ENCODE measurements at places on chromosomes 2 and 18.

DNA sequence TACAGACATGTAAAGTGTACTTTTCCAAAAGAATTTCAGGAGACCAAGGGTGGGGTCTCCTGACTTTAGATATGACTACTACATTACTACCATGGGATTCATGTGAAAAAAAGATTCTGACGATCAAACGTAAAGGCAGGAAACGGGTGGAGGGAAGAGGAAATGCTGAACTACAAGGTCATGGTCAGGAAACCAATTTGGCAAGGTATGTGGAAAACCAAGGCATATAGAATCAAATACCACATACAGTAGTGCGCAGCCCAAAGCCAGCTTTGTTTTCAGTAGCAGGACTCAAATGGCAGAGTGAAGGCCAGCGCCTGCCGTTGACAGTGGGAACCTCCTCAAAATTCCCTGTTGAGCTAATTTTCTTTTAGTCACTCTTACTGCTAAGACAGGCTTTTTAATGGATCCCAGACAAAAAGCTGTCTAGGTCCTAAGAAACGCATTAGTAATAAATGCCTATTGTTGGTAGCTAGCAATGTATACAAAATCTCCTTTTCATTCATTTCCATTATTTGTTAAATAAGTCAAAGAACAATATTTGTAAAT lies 57.6 kb upstream of the SERTAD2 start:
- DNase-seq = no peak

- no peak for DNase-seq
Measured at GRCh38 chr2:168343586-168343985, 96.2 kb upstream of the STK39 start.

DNA sequence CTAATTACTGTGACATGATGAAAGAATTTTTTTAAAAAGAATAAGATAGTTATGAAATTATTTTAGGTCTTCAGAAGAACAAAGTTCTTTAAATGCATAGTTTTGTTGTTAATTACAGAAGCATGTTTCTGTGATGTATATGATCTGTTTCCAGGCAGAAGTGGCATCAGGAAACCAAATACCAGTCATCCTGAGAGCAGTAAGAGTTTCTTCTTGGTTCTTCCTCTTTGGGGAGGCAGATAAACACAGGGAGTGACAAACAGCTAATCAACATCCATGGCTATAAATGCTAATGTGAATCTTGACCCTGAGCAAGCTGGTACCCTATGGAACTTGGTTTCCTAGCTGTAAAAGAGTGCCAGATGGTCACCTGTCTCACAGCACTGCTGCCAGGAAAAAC lies 29.2 kb downstream of the WIPF1 start:
- DNase-seq = no peak

- DNase-seq = no peak
Measured at GRCh38 chr2:233837694-233838229, 16.6 kb downstream of the HJURP start.

- no peak for DNase-seq
Measured at GRCh38 chr2:26442707-26443106, 35.2 kb downstream of the OTOF start.

DNA sequence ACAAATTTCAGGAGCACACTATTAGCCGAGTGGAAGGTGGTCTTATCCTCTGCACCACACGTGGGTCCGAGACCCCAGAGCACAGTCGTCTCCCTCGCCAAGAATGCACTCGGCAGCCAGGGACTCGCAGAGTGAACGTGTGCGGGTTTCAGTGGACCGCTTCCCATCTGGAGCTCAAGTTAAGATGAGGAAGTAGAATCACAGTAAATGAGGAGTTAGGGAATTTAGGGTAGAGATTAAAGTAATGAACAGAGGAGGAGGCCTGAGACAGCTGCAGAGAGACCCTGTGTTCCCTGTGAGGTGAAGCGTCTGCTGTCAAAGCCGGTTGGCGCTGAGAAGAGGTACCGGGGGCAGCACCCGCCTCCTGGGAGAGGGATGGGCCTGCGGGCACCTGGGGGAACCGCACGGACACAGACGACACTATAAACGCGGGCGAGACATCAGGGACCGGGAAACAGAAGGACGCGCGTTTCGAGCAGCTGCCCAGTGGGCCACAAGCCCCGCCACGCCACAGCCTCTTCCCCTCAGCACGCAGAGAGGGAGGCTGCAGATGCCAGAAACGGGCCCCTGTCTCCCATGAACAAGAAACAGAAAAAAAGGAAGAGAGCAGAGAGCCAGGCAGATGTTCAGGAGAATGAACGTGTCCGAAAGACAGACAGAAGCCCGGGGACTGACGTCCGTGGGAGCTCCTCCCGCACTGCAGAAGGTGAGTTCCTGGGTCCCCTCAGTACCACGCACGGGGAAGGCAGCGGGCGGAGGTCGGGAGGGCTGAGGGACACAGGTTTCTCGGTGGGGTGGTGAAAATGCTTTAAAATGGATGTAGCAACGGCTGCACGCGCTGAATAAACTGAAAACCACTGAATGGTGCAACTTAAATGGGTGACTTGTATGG lies 5.4 kb upstream of the KCNG2 start:
- DNase-seq = no peak

- no peak for DNase-seq
Measured at GRCh38 chr18:23902396-23902795, 112.2 kb upstream of the TTC39C start.

DNA sequence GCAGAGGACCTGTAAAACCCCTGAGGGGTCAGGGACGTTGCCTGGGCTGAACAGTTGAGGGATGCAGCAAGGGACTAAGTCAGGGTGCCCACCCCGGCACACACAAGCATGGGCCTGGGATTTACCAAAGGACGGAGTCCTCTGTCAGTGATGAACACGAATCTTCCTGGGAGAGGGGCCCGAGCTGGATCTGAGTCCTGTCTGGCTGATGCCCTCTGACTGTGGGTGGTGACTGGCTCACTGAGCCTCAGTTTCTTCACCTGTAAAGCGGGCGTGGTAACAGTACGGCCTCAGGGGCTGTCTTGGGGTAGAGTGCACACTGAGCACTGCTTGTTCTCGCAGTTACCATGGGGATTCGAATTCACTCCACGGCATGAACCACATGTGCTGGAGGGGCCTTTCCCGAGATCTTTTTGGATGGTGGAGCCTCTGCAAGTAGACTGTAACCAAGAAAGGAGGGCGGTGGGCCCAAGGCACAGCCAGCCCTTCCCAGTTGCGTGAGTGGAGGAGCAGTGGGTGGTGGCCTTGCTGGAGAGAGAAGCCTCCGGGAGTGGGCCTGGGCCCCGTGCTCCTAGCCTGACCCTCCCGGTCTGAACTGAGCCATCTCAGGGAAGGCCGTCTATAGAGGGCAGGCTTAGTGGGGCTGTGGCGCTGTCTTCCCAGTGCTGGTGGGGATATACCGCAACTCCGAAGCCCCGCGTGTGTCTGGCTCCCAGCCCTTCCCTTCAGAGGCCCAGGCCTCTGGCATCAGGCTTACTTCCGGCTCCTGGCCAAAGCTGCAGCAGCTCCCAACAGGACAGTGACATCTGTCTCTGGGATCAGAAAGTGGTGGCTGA lies 130.8 kb upstream of the HS6ST1 start:
- DNase-seq = no peak

- no peak for DNase-seq
Measured at GRCh38 chr2:2164326-2164917, 166.7 kb downstream of the MYT1L start.

DNA sequence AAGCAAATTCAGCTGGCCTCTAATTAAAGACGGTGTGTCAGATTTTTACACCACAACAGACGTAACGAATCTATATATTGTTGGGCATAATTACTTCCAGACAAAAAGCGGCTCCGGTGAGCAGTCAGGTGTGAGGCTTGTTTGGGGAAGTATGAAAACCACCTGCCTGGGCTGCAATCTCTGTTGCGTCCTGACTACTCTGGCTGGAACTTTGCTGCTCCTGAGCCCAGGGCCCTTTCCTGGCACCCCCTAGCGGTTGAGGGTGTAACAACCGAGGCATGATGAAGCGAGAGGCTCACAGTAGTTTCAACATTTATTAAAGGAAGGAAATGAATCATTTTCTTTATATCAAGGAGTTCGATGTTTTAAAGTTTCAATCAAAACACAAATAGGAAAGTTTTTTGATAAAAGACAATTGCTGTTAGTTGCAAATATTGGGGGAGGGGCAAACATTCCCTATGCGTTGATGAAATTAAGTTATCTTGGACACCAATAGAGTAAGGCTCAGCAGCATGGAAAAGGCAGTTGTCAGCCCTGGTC lies 10.6 kb upstream of the ITGB6 start:
- peak; percentile 68 for DNase-seq

DNA sequence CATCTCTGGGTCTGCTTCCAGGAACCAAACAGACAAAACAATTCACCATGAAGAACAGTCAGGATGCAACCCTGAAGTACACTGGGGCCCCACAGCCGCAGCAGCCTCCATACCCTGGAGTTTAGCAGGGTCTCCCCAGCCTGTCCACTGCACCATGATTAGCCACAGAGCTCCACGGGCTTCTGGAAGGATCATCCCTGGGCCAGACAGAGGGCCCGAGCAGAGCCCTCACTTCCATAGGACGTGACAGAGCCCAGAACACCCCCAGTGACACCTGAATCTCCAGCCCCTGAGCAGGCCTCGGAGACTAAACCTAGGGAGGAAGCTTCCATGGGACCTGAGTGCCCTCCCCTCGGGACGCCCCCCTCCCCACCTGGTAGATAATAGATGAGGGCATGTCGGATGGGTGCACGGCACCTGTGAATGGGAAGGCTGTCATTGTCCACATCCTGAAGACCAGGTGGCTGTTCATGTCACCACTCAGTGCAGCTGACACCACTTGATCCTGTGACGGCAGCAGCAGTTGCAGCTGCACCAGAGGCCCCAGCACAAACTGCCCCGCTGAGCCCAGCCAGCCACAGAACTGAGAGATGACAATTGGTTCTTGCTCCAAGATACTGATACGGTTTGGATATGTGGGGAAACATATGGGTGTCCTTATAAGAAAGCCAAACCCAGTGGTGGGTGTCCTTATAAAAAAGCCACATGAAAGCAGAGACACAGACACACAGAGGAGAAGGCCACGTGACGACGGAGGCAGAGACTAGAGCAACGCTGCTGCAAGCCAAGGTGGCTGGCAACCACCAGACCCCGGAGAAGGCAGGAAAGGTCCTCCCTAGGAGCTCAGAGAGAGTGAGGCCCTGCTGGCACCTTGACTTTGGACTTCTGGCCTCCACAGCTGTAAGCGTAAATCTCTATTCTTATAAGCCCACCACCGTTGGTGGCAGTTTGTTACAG lies 23.2 kb downstream of the KIF1A start:
- no peak for DNase-seq

DNA sequence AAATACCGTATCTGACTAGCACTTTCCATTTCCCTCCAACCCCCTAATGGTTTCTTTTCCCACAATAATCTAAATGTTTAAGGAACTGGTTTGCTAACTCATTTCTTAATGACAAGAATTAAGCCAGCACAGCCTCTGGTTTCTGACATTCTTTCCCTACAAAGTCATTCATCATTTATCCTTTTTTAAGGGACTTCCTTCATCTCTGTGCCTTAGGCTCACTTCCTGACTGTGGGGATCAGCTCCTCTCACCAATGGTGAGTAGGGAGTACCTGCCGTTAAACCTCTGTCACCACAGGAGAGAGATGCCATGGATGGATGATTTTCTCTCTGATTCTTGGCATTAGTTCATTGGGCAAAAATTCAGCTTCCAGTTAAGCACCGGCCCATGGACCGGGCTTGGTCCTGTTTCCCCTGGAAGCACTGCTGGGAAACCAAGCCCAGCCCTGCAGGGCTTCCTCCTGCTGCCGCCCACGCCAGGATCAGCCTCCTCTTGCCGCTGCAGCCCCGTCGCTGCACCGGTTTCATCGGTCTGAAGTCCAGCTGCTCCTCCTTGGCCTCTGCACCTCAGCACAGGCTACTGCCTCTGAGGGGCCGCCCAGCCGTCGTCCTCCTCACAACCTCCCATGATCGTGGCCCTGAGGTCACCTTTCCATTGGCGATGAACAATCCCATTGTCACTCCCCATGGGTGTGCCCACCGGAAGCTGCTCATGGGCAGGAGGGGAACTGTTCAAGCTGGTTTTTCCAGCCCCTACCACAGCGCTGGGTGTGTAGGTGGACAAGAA lies 64.0 kb upstream of the ZNF516 start:
- DNase-seq = no peak

DNA sequence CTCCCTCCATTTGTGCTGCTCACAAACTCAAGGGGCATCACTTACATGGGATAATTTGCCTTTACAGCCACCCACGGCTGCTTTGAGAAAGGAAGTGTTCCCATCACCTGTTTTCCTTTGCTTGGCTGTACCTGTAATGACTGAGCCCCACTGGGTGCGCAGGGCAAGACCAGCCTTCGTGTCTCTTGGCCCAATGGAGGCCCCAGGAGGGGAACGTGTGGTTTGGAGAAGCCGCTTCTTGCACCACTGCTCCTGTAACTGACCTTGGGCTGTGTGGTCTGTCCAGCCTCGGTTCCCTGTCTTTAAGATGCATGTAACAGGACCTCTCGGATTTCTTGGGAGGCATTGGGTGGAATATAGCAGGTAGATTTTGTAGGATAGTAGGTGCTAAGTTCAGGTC lies 41.1 kb downstream of the LDLRAD4 start:
- no peak for DNase-seq

GRCh38 chr2:26640331-26640745 lies 828 bp downstream of the CIB4 start:
- DNase-seq = no peak

DNA sequence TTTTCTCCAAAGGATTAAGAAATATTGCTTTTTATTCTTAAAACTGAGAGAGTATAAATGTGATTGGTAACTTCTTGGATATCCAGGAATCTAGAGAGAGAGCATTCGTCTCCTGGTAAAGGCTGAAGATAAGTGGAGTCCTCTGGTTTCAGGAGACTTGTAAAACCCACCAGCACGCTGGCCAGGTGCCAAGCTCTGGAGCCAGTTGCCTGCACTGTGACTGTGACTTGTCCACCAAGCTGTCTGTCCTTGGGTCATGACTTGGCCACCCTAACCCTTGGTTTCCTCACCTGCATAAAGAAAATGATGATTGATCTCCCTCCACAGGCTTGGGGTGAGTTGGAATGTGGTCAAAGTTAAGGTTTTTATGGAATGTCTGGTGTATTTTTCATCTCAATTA lies 185.4 kb upstream of the NCKAP5 start:
- DNase-seq = no peak

DNA sequence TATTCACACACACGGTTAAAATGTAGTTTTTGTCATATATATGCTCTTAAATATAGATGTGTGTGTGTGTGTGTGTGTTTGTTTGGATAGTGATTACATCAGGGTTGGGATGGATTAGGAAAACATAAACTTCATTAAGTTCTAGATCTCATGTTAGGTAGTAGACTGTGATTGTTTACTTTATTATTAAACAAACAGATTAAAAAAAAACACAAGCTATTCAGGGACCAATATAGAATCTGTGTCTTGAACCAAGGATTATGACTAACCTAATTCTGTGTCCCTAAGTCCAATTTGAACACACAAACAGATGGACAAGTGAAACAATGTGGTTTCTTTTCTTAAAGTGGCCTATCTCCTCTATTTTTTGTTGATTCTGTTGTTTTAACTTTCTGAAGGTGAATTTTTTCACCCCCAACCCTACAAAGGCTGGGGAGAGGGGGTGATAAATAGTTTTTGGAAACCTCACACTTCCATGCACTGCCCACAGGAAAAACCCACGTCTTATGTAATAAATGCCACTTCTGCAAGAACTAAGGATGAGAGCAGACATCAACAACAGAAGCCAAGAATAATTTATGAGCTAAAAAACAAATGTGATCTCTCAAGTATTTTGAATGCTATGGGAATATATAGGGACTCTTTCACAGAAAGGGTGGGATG lies 40.7 kb downstream of the IL1R2 start:
- DNase-seq = no peak
